ENCODE measurements at places on chromosomes 16 and 17.
A peak's percentile ranks its signal among the peaks of the same experiment; 100 is the strongest.

DNA sequence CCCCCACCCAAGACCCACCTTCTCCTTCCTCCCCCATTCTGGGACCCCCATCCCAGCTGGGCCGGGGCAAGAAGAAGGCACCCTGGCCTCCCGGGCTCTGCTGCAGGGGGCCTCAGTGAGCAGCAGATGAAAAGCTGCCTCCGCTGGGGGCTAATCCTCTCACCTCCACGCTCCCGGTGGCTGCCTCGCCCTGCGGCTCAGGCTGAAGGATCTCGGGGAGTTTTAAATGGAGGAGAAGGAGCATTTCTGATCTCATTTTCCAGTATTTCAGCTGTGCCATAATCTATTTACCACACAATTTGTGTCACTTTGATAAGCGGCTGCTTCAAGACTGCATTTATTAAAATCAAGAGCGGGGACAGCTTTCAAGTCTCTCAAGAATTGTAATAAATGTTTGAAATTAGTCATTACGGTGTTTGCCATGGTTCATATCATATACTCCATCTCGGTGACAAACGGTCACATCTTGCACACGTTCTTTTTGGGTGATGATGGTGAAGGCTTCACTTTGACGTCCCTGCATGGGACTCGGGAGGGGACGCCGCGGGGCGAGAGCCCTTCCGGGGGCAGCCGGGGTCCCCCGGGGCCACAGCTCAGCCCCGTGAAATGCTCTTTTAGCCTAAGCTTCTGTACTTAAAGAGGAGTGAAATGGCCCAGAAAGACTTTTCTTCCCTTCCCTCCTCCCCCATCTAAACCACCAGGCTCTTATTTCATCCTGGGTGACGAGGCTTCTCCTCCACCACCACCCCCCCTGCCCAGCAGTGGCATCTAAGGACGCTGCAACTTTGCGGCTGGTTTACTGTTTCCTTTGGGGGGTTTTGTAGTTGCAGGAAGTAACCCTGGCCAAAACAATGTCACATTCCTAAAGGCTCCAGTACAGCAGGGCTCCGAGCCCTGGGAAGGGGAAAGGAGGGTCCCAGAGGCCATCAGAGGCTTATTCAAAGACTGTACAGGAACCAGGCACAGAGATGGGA lies 313.1 kb upstream of the TNRC6C start:
- peak; percentile 44 for DNase-seq

GRCh38 chr17:13609941-13610340 lies 8.2 kb upstream of the HS3ST3A1 start:
- DNase-seq, result no peak

GRCh38 chr17:77218902-77219301 lies 78.1 kb downstream of the SEC14L1 start:
- no peak for DNase-seq

DNA sequence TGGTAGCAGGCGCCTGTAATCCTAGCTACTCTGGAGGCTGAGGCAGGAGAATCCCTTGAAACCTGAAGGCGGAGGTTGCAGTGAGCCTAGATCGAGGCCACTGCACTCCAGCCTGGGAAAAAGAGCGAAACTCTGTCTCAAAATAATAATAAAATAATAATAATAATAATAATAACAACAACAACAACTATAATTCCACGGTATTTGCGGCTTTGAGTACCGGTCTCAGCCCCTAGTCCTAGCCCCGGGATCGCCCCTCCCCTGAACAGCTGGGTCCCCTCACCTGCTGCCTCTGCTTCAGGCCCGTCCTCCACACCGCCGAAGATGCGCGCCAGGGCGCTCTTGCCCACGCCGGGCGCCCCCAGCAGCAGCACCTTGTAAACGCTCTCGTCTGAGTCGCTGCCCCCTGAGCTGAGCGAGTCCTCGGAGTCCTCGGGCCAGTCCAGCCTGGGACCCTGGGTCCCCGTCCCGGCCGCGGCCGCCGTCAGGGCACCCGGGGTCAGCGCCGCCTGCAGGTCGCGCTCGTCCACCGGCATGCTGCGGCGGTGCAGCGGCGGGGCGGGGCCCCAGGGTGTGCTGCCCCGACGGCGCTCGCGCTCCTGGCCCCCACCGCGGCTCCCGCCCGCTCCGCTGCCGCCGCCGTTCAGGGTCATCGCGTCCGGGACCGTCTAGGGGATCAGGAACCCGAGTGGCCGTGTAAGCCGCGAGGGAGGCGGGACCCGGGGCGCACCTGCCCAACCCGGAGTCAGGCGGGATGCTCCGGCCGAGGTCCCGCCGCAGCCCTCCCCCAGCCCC lies 611 bp downstream of the RRAD start:
- DNase-seq, result no peak

DNA sequence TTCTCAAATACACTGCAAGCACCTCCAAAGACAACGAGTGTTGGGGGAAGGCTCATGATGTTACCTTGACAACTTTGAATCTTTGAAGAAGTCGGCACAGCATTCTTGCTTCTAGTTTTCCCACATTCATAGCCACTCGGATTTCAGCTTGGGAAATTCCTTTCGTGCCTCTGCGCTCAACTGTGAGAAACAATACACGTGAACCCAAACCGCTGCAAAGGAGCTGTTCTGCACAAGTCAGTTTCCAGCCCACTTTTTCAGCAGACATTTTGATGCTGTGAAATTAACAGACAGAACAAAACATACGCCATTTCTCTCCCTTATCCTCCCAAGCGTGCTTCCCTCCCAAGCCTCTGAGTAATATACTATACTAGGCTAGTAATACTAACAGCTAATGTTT lies 41.2 kb downstream of the GTF3C1 start:
- no peak for DNase-seq

DNA sequence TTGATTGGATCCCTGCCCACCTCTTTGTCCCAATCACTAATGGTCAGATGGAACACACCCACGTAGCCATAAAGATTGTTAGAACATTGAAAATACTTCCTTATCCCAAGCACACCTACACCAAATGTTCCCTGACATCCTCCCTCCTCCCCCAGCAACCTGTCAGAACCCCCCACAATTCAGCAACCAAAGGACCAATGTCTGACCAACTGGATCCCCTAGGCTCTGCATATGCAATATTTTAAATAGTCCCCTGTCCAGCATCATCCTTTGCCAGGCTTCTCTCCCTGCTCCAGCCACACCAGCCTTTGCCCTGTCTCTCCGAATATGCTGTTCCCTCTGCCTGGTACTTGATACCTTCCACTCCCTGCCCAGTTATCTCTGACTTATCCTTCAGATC lies 54.9 kb upstream of the CES5A start:
- DNase-seq, result no peak

GRCh38 chr16:86039606-86040005 lies 140.6 kb downstream of the IRF8 start:
- no peak for DNase-seq

GRCh38 chr16:4505356-4506147 lies 29.4 kb downstream of the HMOX2 start:
- DNase-seq, result no peak

DNA sequence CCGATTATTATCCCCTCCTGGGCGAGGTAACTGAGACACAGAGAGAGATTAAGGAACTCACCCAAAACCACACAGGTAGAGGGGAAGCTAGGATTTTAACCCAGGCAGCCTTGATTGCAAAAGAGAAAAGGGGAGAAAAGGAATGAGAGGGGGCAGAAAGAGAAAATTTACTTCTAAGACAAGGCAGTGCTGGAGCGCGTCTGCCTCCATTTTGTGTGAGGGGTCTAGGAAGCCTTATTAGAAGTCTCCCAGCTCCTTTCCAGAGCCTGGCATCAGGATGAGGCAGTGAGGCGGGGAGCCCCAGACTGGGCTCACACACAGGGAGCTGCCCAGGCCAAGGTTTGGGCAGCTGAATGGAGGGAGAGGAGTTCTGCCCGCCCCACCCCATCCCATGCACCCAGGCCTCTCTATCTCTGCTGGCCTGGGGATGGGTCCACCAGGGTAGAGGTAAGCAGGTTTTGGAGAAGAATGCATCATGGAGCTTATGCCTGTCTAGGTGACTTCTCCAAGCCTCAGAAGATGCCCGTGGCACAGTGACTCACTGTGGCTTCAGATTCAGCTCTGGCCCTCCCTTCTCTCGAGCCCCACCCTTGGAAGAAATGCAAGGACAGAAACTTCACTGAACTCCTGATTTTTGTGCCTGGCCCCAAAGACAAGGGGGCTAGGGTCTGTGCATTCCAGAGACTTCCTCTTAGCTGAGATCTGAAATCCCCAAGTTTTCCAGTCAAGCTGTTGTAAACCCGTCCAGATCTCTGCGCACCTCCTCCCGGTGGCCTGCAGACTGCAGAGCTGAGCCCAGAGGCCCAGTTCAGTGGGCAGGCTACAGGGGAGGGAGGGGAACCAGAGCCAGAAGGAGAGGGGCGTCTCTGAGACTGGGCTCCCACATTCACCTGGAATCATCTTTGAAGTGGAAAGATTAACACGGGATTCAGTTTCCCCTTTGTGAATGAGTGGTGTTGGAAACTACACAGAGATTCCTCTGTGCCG lies 95.1 kb upstream of the CDH5 start:
- DNase-seq, result peak; percentile 33

GRCh38 chr17:28466521-28467048 lies 6.9 kb upstream of the SLC13A2 start:
- no peak for DNase-seq

- no peak for DNase-seq
These were observed 197.6 kb upstream of the XYLT1 start for GRCh38 chr16:17668386-17668785.

DNA sequence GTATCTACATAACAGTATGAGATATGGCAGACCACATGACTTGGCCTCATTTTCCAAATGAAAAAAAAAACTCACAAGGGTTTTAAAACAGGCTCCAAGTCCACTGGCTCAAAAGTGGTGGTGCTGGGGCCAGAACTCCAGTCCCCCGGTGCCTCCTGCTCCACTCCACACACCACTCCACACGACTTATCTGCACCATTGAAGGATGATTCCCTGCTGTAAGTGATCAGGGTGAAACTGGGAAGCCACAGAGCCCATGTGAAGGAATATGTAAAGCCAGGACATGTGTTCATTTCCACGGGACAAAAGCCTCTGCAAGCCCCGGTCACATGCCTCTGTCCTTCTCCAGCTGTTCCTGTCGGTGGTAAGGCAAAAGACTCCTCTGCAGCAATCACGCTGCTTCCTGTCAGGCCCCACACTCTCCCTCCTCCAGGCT lies 97.2 kb downstream of the ZNF18 start:
- no peak for DNase-seq

DNA sequence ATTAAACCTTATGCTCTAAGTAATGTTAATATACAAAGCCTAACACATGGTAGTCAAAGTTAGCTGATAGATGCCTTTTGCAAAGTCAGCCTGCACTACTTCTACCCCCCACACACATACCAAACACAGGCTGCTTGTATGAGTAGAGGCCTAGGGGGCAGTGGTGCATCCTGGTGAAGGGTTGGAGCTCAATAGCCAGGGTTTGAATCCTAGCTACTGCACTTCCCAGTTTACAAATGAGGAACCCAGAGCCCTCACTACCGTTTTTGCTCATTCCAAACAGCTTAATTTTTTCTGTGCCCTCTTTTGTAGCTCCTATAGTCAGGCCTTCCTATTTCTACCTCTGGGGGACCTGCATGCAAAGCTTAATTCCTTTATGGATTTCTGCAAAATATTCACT lies 18.9 kb upstream of the HYDIN start:
- no peak for DNase-seq

GRCh38 chr16:17330044-17330443 lies 140.7 kb downstream of the XYLT1 start:
- no peak for DNase-seq

- no peak for DNase-seq
These were observed 21.1 kb downstream of the IL4R start for GRCh38 chr16:27334838-27335237.

GRCh38 chr17:67139784-67140665 lies 95.7 kb downstream of the CACNG1 start:
- DNase-seq, result peak; percentile 30

DNA sequence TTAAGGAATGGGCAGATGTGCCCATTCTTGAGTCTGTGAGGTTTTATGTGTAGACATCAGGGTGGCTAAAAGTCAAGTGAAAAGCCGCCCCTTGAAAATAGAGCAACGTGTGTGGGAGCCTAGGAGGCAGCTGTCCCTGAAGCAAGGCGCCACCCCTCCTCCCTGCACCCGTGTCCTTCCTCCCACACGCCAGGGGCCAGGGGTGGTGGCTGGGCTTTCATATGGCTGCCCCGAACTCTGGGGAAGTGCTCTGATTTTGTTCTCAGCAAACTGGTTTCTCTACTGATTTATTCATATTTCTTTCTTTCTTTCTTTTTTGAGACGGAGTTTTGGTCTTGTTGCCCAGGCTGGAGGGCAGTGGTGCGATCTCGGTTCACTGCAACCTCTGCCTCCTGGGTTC lies 4.7 kb downstream of the ZNF750 start:
- DNase-seq, result no peak

DNA sequence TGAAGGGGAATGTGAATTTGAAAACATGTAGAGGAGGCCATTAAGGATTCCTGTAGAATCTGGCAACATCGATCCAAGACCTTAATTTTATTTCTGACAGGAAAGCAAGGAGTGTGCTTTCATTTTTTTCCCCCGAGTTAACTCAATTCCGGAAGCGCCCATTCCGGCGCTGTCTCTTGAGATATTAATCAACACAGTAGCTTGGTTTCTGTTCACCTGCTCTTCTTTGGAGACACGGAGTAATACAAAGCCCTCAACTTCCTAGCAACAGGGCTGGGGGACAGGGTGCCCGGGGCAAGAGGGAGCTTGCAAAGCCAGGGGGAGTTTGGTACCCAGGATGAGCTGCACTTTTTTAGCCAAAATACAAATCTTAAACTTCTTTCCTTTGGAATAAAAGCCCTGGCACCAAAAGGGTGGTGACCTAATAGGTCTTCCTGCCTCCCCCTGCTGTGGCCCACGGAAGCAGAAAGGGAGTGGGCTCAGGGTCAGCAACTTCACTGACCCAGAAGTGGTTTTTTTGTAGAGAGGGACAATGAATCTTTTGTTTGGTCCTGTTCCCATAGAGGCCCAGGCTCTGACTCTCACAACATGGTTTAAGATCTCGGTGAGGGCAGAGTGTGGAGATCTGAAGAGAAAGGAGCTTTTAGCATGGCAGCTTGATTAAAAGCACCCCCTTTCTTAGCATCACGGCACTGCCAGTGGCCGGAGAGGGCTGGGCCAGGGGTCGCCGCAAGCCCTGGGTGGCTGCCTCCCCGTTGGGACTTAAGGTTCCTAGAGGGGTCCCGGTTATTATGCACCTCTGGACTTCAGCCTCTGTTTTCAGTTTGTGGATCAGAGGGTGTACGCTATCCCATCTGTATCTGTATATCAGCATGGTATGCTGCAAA lies 207.3 kb downstream of the CCDC182 start:
- no peak for DNase-seq

- peak; percentile 95 for DNase-seq
These were observed 209.4 kb upstream of the CIBAR2 start for GRCh38 chr16:85321509-85322271.

DNA sequence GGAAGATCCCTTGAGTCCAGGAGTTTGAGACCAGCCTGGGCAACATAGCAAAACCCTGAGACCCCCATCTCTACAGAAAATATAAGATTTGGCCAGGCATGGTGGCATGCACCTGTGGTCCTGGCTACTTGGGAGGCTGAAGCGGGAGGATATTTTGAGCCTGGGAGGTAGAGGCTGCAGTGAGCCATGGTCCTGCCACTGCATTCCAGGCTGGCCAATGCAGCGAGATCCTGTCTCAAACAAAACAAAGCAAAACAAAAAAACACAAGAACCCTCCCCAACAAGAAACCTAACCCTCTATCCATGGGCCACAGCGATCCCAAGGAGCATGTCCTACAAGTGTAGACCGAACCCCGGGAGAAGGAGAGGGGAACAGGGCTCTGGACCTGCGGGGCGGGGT lies 133.3 kb downstream of the MGAT5B start:
- DNase-seq, result no peak

GRCh38 chr17:55348749-55349354 lies 72.8 kb downstream of the MMD start:
- peak; percentile 51 for DNase-seq

- DNase-seq, result peak; percentile 23
These were observed 171.6 kb upstream of the TNRC6C start for GRCh38 chr17:77786740-77787505.

Measured in AG10803 (cell line).